ENCODE measurements at places on chromosomes 2 and 18.
A peak's percentile ranks its signal among the peaks of the same experiment; 100 is the strongest.

- no peak for DNase-seq
Measured at GRCh38 chr18:8799001-8799400, 93.6 kb downstream of the MTCL1 start.

- no peak for DNase-seq
Measured at GRCh38 chr2:16262526-16263178, 322.3 kb downstream of the MYCN start.

GRCh38 chr18:61464551-61465142 is 131.4 kb downstream of the CDH20 start:
- DNase-seq = no peak

DNA sequence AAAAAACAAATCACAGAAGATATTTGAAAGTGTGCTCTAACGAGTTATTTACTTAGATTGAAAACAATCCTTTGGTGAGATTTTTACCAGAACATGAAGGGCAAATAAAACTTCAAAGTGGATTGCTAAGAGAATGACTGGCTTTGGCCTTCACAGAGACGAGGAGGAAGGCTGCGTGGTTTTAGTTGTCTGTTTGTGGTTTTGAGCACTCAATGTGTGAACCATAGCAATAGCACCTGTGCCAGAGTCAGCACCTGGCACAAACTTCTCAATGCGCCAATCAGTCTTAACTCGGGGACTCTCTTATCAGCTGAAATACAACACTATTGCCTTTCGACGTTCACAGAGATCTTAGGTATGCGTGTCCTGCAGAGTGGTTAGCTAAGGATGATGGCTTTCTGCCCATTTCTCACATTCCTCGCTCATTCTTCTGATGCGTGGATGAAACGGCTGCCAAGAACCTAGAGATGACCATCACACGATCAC is 70.0 kb downstream of the MBP start:
- DNase-seq = no peak

DNA sequence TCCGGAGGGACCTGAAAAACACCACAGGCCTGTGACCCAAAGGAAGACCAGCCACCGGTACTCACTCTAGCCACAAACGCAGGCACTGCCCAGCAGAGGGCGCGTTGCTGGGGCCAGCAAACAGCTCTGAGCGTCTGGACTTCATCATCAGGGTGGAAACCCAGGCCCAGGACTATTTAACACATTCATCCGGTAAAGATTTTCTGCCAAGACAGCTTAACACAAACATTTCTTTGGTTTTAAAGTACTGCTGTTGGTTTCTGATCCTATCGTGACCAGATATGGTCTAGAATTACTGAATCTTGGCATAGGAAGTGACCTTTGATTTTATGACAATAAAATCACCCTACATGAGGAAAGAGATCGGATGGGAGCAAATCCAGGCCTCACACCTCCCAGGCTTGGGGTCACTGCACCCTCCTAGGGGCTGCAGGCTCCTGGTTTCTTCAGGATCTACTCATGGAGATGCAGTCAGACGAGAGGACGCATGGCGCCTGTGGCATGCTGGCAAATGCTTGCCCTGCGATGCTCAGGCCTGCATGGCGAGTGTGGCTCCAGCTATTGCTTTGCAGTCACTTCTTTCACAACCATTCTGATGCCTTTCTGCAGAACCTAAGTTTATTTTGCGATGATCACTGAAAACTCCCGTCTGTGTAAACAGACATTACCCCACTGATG is 130.4 kb downstream of the COL4A4 start:
- DNase-seq = peak; percentile 86

DNA sequence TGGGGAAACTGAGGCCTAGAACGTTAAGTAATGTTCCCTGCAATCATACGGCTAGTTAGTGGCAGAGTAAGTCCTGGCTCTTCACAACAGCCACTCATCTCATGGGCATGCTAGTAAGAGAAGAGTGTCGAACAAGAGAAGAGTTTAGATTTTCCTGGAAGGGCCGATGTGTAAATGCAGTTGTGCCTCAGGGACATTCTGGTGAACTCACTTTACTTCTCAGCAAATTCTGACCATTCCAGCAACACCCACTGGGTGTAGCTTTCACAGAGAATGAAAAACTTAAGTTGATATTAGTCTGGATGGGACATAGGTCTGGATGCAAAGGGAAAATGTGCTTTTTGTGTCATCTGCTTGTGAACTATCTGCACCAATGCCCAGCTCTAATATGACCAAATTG is 23.5 kb downstream of the MRPL44 start:
- DNase-seq = no peak

DNA sequence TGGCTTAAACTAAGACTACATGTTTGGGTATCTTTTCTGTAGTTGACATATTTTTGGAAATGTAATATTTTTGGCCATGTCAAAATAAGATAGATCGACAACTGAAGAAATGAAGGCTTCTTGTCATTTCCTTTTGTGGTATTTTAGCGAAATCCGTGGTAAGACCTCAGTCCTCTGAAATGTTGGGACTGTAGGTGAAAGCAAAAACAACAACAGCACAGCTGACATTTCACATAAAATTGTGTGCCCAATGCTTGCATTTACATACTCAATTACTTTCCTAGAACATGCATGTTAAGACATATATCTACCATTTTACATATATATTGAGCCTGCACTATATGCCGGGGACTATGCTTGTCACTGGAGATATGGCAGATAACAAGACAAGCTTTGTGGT is 50.2 kb downstream of the SPP2 start:
- DNase-seq = no peak

DNA sequence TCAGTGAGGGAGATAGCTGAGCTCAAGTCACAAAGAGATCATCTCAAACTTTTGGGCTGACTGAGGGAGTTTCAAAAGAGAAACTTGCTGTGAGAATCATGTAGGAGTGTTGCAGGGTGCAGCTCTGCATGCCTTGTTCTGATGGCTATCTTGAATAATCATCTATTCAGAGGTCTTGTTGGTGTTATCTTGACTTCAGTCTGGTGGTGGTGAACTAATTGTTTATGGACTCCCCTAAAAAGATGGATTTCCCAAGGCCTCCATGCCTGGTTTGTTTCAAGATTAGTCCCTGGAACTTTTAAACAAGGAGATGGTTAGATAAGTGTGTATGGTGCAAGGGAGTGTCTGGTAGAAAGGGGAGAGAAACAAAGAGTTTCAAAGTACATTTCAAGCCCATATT is 29.8 kb downstream of the SLC39A6 start:
- DNase-seq = peak; percentile 84

GRCh38 chr2:13858626-13859025 is 773.9 kb upstream of the LRATD1 start:
- DNase-seq = no peak

DNA sequence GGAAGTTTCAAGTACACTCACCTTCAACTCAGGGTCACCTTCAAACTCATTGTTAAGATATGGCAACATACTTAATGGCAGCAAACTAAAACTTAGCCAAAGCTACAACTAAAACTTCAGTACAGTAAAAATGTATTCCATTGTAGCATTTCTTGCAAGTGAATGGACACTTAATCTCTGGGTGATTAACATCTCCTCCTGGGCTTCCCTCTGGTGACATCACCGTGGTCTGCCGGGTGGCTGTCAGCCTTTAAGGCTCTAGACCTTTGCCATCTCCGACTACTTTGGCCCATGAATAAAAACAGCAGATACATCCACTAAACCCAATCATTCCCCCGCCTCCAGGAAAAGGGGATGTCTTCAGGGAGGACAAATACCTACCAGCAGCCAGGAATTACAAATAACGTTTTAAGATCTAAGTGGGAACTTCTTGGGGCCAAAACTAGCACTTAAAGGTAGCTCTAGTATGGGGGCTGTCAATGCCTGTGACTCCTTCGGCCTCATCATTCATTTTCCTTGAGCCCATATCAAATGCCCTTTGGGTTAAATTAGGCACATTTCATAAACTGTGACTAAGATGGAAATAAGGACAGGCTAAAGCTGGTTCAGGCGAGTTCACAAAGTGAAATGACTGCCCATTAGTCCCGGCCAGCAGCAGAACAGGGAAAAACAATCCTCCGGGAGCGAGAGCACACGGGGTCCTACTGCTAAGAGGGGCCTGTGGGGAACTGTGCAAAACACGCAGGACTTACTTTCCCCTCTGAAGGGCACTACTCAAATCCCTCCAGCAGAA is 1.1 kb downstream of the TFCP2L1 start:
- no peak for DNase-seq

DNA sequence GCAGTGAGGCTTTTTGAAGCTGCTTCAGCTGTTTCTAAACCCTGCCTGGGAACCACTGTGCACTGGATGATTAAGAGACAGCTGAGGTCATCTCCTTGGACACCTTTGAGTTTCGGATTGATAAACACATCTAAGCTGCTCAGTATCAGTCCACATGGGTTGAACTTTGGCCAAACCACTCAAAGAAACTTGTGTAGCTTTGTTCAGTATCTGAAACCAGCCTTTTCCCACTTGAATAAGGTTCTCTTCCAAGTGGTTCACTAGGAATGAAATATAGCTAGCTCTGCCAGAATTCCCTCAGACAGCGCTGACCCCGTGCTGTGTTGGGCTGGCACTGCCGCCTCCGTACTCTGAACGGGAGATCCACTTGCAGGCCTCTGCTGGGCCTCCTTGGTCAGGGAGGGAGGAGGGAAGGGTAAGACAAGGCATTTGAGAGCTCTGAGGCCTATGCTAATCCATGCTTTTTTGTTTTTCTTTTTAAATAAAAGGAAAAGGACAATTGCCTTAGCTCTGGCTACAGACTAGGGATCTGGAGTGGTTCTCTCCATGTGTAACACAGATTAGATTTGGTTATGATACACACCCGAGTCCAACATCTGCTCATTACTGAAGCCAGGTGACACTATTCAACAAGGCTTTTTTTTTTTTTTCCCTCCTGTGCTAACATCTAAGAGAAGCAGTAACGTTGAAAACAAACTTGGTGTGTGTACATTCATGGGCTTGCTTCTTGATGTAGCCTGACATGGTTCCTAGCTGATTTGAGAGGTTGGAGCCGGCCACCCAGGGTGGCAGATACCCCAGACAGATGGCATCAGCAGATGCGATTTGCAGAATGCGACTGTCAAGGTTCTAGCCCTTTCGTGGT is 67.7 kb downstream of the NCK2 start:
- DNase-seq = peak; percentile 37

- no peak for DNase-seq
Measured at GRCh38 chr2:179266271-179266670, 1.6 kb upstream of the SESTD1 start.

- no peak for DNase-seq
Measured at GRCh38 chr18:9631814-9632496, 17.6 kb upstream of the PPP4R1 start.

DNA sequence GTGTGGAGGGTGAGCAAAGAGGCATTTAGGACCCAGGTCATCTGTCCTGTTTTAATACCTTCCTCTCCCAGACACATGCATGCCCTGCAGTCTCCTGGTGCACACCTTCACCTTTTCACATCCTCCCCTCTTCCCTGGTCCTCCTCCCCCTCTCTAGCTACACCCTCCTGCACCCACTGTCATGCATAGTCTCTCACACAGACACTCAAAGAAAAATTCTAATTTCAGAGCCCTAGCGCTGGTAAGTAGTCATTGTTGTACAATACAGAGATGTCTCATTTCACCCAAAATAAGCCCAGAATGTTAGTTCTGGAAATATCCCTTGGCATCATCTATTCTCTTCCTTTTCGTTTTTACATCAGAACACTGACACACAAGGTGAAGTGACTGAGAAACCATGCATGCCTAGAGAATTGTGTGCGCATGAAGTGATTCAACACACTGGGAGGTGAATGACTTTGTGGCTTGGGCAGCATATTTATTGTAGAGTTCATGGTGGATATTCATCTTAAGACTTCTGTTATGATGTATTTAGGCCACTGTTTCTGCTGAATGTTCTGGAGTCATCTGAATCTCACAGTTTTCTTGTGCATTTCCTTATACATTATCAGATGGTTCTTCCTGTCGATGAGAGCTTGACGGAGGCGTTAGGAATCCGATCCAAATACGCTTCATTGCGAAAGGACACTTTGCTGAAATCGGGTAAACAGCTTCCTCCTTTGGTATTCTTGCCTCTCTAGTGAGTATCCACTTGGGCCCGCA is 69.9 kb downstream of the COA5 start:
- DNase-seq = no peak

- no peak for DNase-seq
Measured at GRCh38 chr2:172082944-172083627, 2.2 kb upstream of the DLX1 start.

- DNase-seq = no peak
Measured at GRCh38 chr2:24432121-24432520, 58.9 kb upstream of the NCOA1 start.

DNA sequence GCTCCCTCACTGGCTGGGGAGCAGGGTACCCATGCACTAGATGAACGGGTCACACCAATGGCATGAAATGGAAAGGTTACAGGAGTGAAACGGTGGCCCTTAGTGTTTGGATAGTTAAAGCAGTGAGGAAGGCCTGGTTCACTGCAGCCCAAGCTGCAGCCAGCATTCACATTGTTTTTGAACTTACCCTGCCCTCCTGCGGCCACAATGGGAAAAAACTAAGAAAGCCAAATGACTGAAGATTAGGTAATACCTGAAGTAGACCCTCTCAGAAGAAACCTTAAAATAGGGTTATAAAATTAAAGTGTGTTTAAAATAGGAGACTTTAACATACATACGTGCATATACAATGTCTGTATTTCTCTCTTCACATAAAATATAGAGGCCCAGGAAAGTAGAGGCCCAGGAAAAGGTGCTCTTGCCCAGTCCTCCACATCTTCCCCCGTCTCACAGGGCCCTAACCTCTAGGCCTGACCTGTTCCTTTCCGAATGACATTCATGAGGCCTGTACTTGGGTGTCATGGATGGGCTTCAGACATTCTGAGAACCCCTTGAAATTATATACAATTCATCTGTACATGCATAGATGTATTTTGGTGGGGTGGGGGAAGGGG is 33.3 kb downstream of the DOK1 start:
- DNase-seq = peak; percentile 80

GRCh38 chr2:20982861-20983260 is 61.0 kb downstream of the APOB start:
- no peak for DNase-seq

- DNase-seq = no peak
Measured at GRCh38 chr2:109429567-109430328, 184.0 kb downstream of the SEPTIN10 start.

DNA sequence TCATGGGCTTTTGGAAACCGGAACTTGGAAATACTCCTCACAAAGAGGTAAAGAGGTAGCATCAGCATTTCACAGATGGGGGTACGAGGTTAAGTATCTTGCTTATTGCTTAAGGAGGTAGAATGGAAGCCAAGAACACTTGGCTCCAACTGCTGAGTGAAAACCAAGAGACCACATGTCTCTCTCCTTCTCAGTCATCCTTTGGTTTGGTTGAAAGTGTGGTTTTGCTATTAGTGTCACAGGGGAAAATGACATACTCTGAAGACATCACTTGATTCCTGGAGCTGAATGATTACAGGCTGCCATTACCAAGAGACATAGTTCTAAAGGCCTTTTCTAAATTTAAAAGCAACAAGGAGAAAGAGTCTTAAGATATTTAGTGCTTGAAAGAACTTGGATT is 41.5 kb downstream of the ANTXR1 start:
- DNase-seq = no peak

- DNase-seq = no peak
Measured at GRCh38 chr2:176976736-176977685, 235.6 kb upstream of the HNRNPA3 start.

DNA sequence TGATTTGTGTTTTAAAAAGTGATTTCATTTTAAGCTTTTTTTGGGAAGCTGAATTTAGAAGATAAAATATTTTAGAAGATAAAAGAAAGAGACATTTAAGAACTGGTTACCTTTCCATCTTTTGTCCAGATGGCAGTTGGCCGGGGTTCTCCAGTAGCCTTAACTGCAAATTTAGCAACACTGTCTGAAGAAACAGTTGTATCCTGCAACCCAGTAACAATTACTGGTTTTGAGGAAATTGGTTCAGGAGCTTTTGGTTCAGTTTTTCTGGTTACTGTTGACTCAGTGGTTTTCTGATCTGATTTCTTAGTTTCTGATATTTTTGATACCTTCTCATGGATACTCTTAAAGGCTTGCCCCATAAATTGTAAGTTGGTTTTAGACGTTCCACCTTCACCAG is 49.9 kb downstream of the PLEKHA3 start:
- DNase-seq = no peak
